PC-3 (cell line): ENCODE measurements at places on chromosomes 1 and 21.

DNA sequence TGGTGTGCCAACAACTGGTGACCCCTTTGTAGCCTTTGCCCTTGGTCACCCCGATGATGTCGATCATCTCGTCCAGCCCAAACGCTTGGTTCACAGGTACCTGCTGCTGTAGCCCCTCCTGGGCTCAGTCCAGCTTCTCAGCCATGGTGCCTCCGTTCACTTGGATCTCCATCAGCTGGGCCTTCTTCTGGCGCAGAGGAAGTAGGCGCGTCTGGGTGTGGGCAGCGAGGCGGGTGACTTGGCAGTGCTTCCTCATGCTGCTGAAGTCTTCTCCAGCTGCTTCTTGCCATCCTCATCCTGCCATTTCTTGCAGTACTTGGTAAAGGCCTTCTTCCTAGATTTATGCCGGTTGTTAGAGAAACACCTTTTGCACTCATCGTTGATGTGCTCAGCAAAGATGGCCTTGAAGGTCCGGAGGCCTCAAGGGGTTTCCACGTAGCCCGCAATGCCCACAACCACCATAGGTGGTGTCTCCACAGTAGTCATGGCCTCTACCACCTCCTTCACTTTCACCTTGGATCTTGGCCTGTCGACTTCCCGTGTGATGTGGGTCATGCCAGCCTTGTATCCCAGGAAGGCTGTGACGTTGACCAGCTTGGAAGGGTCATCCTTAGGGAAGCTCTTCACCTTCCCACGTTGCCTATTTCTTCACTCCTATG, 13.0 kb downstream of the DOP1B start:
- no peak for DNase-seq

- DNase-seq: peak; percentile 17
Measured at GRCh38 chr1:152501704-152502103, 8.9 kb upstream of the LCE5A start.

- DNase-seq: peak; percentile 39
Measured at GRCh38 chr1:117150316-117150715, 28.8 kb upstream of the TRIM45 start.

- no peak for DNase-seq
Measured at GRCh38 chr1:9324246-9325096, 31.8 kb downstream of the SPSB1 start.

DNA sequence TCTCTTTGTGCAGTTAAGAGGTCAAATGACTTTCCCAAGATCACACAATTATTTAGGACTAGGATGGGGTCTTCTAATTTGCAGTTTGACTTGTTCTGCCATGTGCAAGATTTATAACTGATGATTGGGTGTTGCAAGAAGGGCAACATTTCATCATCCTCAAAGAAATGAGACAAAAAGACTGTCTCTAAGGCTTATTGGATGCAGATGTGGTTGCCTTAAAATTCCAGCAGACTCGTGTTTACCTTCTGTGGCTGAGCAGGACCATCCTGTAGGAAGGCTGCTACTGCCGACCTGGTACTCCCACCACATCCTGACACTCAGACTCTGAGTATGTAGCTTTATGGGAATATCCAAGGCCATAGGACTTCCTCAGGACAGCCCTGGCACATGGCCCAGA, 99.9 kb upstream of the SGIP1 start:
- DNase-seq: peak; percentile 70

DNA sequence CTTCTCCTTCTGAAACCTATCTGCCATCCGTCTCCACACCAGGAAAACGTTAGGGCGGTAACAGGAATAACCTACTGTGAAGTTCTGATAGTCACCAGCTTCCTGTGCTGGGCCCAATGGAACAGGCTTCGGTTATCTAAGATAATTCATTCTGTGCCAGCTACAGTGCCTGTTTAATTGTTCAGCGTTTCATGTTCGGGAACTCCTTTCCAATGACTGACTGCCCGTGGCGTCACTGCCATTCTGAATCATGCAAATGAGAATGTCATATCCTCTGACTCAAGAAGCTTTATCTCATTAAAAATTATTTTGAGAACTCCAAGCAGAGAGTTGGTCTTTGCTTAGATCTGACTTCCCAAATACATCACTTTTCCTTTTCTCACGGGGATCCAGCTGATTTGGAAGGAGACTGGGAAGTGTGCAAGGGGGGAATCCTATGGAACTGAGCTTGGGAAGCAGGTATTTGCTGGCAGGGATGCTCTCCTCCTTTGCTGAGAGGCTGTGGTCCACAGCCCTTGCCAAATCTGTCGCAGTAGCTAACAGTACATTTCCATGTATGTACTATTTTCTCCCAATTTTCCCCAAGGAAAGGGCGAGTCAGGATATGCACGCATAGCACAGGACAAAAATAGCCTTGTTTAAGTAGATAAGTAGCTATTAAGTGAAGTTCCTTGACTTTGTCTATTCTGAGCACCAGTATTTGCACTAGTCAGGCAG, 358.7 kb downstream of the LTN1 start:
- DNase-seq: peak; percentile 91

GRCh38 chr1:246790364-246790763, 66.2 kb downstream of the SCCPDH start:
- DNase-seq: no peak

DNA sequence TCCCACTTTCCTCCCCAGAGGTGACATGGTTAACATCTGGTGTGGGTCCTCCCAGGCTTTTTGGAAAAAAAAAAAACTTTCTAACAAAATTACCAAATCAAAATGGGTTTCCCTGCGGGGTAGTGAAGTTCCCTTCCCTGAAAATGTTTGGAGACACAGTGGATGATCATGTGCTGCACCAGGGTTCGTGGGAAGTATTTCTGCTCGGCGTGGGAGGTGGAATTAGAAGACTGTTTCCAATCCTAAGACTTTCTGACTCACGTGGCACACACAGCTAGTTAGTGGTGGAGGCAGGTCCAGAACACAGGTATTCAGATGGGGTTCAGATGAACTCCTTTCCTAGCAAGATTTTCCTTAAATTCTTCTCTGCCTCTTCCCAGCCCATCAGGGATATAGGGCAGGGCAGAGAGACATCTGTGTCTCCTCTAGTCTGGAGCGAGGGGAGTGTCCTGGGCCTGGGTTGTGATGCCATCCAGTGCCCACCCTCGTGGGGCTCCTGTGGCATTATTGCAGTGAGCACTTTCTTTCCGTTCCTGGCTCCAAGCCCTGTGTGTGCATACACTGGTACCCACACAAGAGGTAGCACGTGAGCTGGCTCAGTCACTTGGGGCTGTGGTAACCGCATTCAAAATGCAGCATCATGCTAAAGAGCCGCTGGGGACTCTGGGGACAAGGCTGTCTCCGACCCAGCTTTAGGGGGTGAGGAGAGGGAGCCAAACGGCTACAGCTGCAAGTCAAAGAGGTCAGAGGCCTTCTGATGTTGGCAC, 27.5 kb downstream of the KCNC4 start:
- DNase-seq: no peak

- DNase-seq: peak; percentile 88
Measured at GRCh38 chr1:192539297-192540092, 36.1 kb upstream of the RGS1 start.

GRCh38 chr1:151368393-151369301, 3.9 kb downstream of the SELENBP1 start:
- no peak for DNase-seq

DNA sequence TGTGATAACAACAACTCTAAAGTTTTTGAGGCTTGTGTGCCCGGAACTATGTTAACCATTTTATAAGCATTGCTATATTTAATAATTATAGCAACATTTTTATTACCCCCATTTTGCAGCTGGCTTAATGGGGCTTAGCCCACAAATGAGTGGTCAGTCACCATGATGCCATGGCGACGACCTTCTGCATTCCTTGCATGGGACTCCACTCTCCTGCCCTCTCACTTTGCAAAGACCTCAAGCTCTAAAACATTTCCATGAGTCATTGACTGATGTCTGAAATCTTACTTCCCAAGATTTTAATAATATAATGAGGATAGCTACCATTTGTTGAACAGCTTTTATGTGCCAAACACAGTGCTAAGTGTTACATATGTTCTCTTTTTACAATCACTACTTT, 15.4 kb downstream of the NGF start:
- peak; percentile 31 for DNase-seq

DNA sequence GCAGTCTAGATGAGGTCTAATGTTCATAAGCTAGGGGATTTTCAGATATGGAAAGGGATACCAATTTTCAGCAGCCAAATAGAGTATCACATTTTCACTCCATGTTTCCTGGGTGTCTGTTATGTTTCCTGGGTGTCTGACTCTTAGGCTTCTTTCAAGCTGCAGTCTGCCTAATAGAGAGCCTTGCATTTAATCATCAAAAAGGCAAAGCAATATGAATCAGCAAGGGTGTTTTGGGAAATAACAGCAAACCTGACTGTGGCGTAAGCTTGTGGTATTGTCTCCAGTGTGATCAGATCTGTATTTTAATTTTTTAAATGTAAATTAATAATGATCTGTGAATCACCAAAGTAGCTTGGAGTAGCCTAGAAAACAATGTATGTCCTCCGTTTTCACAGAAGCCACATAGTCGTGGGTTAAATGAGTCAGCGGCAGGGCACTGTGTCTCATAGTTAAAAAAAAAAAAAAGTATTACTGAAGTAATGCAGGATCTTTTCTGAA, 10.4 kb downstream of the LGALS8 start:
- peak; percentile 36 for DNase-seq

- DNase-seq: peak; percentile 97
Measured at GRCh38 chr1:227885648-227886502, 61.9 kb downstream of the WNT9A start.

DNA sequence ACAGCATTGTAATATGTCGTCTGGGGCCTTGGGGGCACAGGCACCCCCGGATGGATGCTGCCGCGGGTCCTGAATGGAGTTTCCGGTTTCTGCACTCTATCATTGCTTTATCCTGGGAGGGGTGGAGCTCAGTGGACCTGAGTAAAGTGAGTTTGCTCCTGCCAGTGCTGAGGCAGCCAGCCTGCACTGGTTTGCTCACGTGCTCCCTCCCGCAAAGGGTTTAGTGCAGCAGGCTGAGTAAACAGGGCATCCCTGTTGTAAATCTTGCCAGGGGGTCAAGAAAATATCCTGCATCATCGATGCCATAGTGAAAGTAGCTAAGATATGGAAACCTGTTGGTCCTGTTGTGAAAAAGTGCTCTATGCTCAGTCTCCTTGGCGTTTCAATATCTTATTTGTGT, 85.6 kb upstream of the BRINP3 start:
- no peak for DNase-seq

- DNase-seq: no peak
Measured at GRCh38 chr1:55338448-55338820, 123.3 kb upstream of the USP24 start.

GRCh38 chr1:229204921-229205777, 65.8 kb upstream of the RAB4A start:
- DNase-seq: no peak

GRCh38 chr21:34630536-34631143, 15.7 kb upstream of the RCAN1 start:
- DNase-seq: peak; percentile 74

- DNase-seq: no peak
Measured at GRCh38 chr1:93031711-93032110, 47.4 kb upstream of the MTF2 start.

DNA sequence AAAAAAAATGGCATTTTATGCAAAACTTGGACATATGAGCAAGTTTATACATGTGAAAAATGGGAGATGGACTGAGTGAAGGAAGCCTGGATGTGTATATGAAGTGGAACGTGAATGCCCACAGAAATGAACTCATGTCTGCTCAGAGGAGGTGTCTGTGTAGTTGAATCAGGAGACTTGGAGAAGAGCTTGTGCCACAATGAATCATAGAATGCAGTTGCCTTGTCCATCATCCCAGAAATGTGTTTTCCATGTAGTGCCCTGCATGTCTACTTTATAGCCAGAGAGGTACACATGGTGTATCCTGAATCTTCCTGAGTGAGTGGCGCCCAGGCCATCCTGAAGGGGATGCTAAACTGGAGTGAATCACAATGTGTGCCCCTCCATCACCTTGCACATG, 2.6 kb upstream of the ILDR2 start:
- DNase-seq: no peak

DNA sequence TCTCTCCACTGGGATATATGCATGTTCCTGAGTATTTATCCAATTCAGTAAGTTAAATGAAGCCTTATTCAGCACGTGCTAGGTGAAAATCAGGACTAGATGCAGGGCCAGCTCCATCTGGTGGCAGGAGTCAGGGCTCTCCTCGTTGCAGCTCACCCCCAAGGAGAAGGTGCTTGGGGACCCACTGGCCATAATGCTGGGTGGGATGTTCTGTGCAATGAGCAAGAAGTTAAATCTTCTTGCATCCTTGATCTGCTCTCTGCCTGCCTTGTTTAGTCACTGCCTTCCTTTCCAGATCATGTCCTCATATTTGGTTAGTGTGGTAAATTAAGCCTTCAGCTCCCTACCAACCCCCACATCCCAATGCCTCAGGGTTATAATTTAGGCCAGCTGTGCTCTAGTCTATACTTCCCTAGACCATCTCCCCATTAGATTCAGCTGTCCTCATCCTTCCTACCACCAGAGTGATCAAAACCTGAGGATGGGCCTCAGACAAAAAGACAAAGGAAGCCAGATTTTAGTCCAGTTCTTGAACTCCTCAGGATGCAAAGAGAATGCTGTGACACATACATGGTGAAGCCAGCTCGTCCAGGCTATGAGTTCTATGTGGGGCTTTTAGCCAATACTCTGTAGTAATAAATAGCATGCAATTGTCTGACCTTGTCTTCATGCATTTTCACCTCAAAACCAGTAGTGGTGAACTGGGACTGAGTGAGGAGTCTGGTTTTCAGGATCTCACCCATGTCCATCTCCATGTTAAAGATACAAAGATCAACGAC, 55.9 kb downstream of the SEC16B start:
- DNase-seq: peak; percentile 22
